Osteocyte (in vitro differentiated cells): ENCODE measurements at places on chromosomes 7 and 10. TPM values are rescaled to one million over a fixed set of nuclear protein-coding genes. Genes with fewer than 3 reads are reported as not detected.
A peak's percentile ranks its signal among the peaks of the same experiment; 100 is the strongest.

The CPXM2 gene
- not detected in 2 replicates for total RNA-seq

DNA sequence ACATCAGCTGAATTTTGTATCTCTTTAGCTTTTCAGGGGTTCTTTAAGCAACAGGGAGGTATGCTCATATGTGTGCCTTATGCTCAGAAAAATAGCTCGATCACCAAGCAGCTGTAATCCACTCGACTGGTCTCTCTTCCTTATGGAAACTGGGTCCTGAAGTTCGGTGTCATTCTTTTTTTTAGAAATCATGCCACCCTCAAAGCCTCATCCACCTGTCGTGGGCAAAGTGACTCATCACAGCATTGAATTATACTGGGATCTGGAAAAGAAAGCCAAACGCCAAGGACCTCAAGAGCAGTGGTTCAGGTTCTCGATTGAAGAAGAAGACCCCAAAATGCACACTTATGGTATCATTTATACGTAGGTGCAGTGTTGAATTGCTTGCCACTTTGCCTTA is 83.6 kb downstream of the FANK1 start:
- peaks cover 20% of the 10 kb centered on the region for H3K4me1 ChIP-seq
- no peaks in the 10 kb centered on the region for H3K36me3 ChIP-seq
- no peak overlapping the region for H3K27ac ChIP-seq
- DNase-seq, result no peak

DNA sequence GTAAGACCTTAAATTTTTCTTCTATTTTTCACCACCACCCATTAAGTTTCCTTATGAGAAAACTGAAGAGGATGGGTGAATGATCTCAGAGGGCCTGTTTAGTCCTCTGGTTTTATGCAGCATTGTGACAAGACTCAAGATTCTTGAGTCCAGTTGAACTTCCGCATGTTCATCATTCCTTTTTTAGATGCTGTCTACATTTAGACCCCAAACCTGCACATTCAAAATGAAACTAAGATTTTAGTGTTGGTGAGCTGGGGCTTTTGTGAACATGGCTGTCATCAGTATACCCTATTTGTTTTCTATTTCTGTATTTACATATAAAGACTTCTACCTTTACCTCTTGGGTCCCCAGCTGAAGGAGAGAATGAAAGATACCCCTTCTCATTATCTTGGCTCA is 31.1 kb downstream of the NET1 start:
- H3K27ac ChIP-seq, result no peak overlapping the region
- no peaks in the 10 kb centered on the region for H3K36me3 ChIP-seq
- no peak for DNase-seq
- H3K4me3 ChIP-seq, result no peak overlapping the region
- H3K27me3 ChIP-seq, result no peaks in the 10 kb centered on the region
- H3K4me1 ChIP-seq, result peaks cover 20% of the 10 kb centered on the region

The TFEC gene
- not detected in 2 replicates for total RNA-seq

- H3K27ac ChIP-seq, result no peak overlapping the region
- H3K4me3 ChIP-seq, result no peak overlapping the region
- no peaks in the 10 kb centered on the region for H3K36me3 ChIP-seq
- H3K4me1 ChIP-seq, result no peaks in the 10 kb centered on the region
These were observed 515.8 kb upstream of the MKI67 start for GRCh38 chr10:128642023-128642422.

GRCh38 chr7:88321694-88322093 is 15.0 kb upstream of the STEAP4 start:
- no peak for DNase-seq
- no peaks in the 10 kb centered on the region for H3K4me1 ChIP-seq
- H3K36me3 ChIP-seq, result no peaks in the 10 kb centered on the region
- peaks cover 2% of the 10 kb centered on the region for H3K27me3 ChIP-seq
- H3K27ac ChIP-seq, result no peak overlapping the region

DNA sequence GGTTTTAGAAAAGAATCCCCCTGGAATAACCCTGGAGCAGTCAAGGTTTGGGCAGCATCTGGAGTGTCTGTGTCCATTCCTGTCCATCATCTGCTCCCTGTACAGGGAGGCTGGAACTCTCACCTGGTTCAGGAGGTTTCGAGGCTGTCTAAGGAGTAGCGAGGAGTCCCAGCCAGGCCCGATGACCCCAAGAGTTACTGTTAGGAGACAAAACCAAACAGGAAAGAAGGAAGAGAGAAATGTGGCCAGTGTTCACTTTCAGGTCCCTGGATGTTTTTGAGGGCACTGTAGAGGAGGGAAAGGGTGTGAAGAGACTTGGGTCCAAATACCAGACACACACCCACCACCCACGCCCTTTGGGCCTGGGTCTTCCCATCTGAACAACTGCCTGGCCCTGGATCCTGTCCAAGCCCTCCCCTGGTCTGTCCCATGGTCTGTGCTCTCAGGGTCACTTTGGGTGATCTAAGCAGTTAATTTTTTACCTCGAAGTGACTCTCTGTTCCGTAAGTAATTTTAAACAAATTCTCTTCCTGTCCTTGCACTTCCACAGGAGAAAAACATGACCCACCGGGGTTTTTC is 117.1 kb downstream of the ZMIZ1 start:
- H3K36me3 ChIP-seq, result peaks cover 15% of the 10 kb centered on the region
- no peak overlapping the region for H3K4me3 ChIP-seq
- no peak for DNase-seq
- peak overlapping the region; percentile 93 for H3K27ac ChIP-seq
- peaks cover 87% of the 10 kb centered on the region for H3K4me1 ChIP-seq
- H3K27me3 ChIP-seq, result no peaks in the 10 kb centered on the region

- H3K4me1 ChIP-seq, result peaks cover 18% of the 10 kb centered on the region
- no peaks in the 10 kb centered on the region for H3K27me3 ChIP-seq
- H3K4me3 ChIP-seq, result no peak overlapping the region
- DNase-seq, result no peak
These were observed 2.2 kb downstream of the TMEM120A start for GRCh38 chr7:75992083-75992755.

- peaks cover 52% of the 10 kb centered on the region for H3K4me1 ChIP-seq
- H3K27me3 ChIP-seq, result no peaks in the 10 kb centered on the region
- DNase-seq, result no peak
- H3K4me3 ChIP-seq, result no peak overlapping the region
- H3K36me3 ChIP-seq, result no peaks in the 10 kb centered on the region
- H3K27ac ChIP-seq, result peak overlapping the region; percentile 90
These were observed 5.4 kb downstream of the AGFG2 start for GRCh38 chr7:100544386-100544785.

DNA sequence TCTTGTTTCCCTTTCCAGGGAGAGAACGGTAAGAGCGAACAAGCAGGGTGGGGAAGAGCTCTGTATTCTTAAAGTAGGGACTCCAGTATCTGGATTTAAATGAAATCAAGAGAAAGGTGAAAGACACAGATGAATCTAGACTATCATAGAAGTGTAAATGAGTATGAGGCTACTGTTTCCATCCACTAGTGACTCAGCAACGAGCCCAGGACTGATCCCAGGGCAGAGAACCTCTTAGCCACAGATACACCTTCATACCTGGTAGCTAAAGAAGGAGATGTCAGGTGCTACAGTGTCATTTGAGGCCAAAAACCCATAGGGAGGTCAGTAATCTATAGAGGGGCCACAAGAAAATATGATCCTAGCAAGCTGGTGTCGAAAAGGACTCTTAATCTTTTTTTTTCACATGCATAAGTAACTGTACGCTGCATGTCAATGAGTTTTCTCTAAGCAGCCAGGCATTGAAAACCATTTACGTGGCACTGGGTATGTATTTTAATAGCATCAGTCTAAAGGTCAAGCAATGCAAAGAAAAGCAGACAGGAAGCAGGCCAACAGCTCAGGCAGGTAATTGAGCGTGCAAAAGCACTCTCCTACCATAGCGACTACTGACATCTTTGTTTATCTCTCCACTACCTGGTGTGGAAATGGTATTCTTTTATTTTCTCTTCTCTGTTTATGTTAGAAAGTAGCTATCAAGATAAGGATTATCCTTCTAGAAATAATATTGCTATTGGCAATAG is 91.5 kb upstream of the EGR2 start:
- no peaks in the 10 kb centered on the region for H3K36me3 ChIP-seq
- no peaks in the 10 kb centered on the region for H3K4me1 ChIP-seq
- no peak overlapping the region for H3K4me3 ChIP-seq
- no peak for DNase-seq

DNA sequence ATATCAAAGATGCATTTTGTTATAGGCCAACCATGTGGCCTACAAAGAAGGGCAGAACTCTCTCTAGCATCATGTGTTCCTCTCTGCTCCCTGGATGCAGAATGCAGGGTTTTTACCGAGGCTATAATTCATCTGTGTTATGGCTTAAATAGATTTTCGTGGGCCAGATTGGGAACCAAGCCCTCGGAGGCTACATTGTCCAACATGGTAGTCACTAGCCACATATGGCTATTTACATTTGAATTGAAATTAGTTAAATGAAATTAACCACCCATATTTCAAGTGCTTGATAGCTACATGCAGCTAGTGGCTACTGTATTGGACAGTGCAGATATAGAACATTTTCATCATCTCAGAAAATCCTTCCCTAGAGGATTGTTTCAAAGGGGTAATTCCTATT is 2.8 kb downstream of the PLCE1 start:
- no peaks in the 10 kb centered on the region for H3K27me3 ChIP-seq
- H3K4me3 ChIP-seq, result no peak overlapping the region
- no peak overlapping the region for H3K27ac ChIP-seq
- DNase-seq, result no peak
- H3K4me1 ChIP-seq, result peaks cover 38% of the 10 kb centered on the region
- H3K36me3 ChIP-seq, result peaks cover 9% of the 10 kb centered on the region

The HOXA1 gene
- not detected in 2 replicates for total RNA-seq

The SLC16A12 gene
- total RNA-seq, result 7.9 and 8.4 TPM in 2 replicates

The TBX20 gene
- total RNA-seq, result not detected in 2 replicates

- no peak overlapping the region for H3K27ac ChIP-seq
- H3K36me3 ChIP-seq, result peaks cover 3% of the 10 kb centered on the region
- H3K4me3 ChIP-seq, result no peak overlapping the region
- H3K27me3 ChIP-seq, result no peaks in the 10 kb centered on the region
These were observed 81.1 kb downstream of the CTTNBP2 start for GRCh38 chr7:117791877-117792780.

The ARHGEF5 gene
- total RNA-seq, result 4.1 and 7.4 TPM in 2 replicates

The AKR1C8 gene
- total RNA-seq, result not detected in 2 replicates

GRCh38 chr7:43248961-43249822 is 136.7 kb downstream of the HECW1 start:
- H3K4me1 ChIP-seq, result peaks cover 5% of the 10 kb centered on the region
- no peak overlapping the region for H3K4me3 ChIP-seq
- H3K36me3 ChIP-seq, result no peaks in the 10 kb centered on the region
- DNase-seq, result no peak
- peaks cover 17% of the 10 kb centered on the region for H3K27me3 ChIP-seq

The NUPR2 gene
- not detected in 2 replicates for total RNA-seq

GRCh38 chr7:95389516-95389915 is 6.7 kb downstream of the PON3 start:
- DNase-seq, result no peak
- no peaks in the 10 kb centered on the region for H3K36me3 ChIP-seq
- H3K4me3 ChIP-seq, result no peak overlapping the region
- H3K27ac ChIP-seq, result no peak overlapping the region
- peaks cover 26% of the 10 kb centered on the region for H3K27me3 ChIP-seq

GRCh38 chr7:106312906-106313305 is 28.1 kb upstream of the NAMPT start:
- no peak for DNase-seq
- peaks cover 4% of the 10 kb centered on the region for H3K27me3 ChIP-seq
- H3K36me3 ChIP-seq, result no peaks in the 10 kb centered on the region
- no peak overlapping the region for H3K4me3 ChIP-seq
- no peak overlapping the region for H3K27ac ChIP-seq
- peaks cover 4% of the 10 kb centered on the region for H3K4me1 ChIP-seq

DNA sequence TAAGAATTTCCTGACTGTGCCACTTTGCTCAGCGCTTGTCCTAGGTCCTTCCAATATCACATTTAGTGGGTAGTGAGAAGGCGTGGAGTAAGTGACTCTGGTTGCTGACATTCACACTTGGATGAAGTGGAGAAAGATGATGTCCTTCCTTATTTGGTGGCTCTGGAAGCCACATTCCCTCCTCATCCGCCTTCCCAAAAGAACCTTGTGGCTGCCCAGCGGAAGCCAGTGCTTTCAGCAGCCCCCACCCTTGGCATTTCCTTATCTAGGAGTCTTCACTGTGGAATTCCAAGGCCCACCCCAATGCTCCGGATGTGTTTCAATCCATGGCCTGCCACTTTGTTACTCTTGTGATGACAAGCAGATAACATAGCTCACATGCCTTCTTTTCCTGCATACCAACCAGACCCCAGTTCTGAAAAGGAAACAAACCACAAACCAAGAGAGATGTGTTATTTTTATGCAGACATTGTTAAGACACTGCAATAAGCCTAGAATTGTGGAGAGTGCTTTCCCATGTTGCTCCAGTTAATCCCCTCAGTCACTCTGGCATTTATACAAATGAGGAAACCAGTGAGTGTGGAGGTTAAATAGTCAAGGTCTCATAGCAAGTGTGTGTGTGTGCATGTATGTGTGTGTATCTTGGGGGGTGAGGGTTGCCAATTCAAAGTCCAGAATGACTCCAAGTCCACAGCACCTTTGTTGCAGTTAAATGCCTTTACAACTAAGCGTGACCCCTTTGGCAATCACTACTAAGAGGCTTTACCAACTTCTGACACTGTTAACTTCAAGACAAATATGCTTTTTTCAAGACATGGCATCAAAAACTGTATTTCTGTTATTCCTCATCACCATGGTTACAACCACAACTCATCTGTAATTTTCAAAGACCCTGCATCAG is 10.3 kb upstream of the ANKRD1 start:
- no peak overlapping the region for H3K4me3 ChIP-seq
- H3K27ac ChIP-seq, result peak overlapping the region; percentile 97
- H3K27me3 ChIP-seq, result no peaks in the 10 kb centered on the region
- DNase-seq, result no peak
- no peaks in the 10 kb centered on the region for H3K36me3 ChIP-seq

- H3K36me3 ChIP-seq, result no peaks in the 10 kb centered on the region
- H3K27me3 ChIP-seq, result peaks cover 13% of the 10 kb centered on the region
- H3K27ac ChIP-seq, result no peak overlapping the region
- DNase-seq, result no peak
These were observed 32.8 kb upstream of the CFAP46 start for GRCh38 chr10:132974886-132975830.

The HECW1 gene
- 0.16 TPM in 1 of 2 replicates, not detected in the other for total RNA-seq

DNA sequence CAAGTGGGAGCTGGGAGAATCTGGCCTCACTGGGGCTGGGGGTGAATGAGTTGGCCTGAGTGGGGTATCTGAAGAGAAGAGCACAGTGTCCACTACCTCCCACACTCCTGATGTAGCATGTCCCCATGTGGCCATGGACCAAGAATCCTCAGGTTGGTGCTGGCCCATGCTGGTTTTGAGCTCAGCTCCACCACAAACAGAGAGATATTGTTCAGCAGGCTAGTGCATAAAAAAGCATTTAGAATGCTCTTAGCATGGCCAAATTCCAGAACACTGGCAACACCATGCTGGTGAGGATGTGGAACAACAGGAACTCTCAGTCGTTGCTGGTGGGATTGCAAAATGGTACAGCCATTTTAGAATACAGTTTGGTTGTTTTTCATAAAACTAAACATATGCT is 61.4 kb downstream of the FRMPD2 start:
- no peaks in the 10 kb centered on the region for H3K36me3 ChIP-seq
- H3K27me3 ChIP-seq, result peaks cover 30% of the 10 kb centered on the region
- no peak overlapping the region for H3K27ac ChIP-seq
- H3K4me3 ChIP-seq, result no peak overlapping the region
- no peaks in the 10 kb centered on the region for H3K4me1 ChIP-seq

The NEUROD6 gene
- total RNA-seq, result not detected in 2 replicates

The HOXA3 gene
- not detected in 2 replicates for total RNA-seq

The GRM3 gene
- not detected in 2 replicates for total RNA-seq

GRCh38 chr10:7389346-7389745 is 21.5 kb downstream of the SFMBT2 start:
- no peak overlapping the region for H3K27ac ChIP-seq
- no peak overlapping the region for H3K4me3 ChIP-seq
- DNase-seq, result no peak
- H3K27me3 ChIP-seq, result peaks cover 3% of the 10 kb centered on the region

The MRLN gene
- total RNA-seq, result not detected in 2 replicates

The DNAJB6 gene
- 111 and 112 TPM in 2 replicates for total RNA-seq

GRCh38 chr10:78194539-78195402 is 161.1 kb downstream of the RPS24 start:
- H3K36me3 ChIP-seq, result no peaks in the 10 kb centered on the region
- DNase-seq, result no peak
- H3K4me3 ChIP-seq, result no peak overlapping the region
- peaks cover 37% of the 10 kb centered on the region for H3K27me3 ChIP-seq
